ENCODE measurements at places on chromosomes 11 and 22.

GRCh38 chr22:50733521-50734342 lies 4.3 kb upstream of the ACR start:
- peak; percentile 20 for DNase-seq

- DNase-seq = no peak
Measured at GRCh38 chr11:129992161-129992944, 10.3 kb downstream of the PRDM10 start.

DNA sequence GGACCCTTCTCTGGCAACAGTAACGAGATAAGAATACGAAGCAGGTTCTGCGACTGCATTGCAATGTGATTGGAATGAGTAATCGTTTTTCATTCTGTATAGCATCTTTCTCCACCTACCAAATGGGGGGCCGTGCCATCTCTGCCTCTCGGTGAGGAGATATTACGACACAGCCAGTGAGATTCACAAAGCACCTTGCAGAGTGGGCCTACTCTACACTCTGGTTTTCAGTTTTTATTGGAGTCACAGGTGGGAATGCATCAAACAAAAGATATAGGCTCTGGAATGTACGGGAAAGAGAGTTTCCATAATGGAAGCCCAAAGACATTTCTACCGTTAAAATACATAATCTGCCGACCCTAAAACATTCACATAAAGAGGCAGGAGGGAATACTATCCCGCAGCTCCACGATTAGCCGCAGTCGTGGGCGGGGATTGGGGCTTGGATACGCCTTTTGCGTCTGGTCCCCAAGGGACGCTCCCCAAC lies 423 bp upstream of the RTN3 start:
- DNase-seq = no peak

- peak; percentile 17 for DNase-seq
Measured at GRCh38 chr11:123321636-123322035, 108.4 kb upstream of the GRAMD1B start.

DNA sequence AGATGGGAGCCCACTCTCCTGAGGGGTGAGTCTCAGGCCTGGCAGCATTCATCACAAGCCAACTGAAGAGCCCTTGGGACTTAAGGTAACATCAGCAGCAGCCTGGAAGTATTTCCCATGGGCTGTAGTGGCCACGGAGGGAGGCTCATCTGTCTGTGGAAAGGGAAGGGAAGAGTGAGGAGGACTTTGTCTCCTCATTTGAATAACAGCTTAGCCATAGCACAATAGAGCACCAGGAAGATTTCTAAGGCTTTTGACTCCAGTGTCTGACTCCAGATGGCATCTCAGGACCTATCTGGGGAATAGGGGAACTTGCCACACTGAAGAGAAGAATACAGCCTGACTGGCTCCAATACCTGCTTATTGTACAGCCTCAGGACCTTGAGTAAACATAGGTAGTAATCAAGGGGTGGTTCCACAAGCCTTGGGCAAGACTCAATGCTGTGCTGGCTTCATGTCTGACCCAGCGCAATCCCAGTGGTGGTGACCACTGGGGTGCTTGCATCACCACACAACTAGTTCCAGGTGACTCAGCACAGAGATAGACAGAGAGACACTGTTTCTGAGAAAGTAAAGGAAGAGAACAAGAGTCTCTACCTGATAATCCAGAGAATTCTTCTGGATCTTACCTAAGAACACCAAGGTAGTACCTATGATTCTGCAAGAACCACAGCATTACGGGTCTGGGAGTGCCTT lies 510.5 kb upstream of the CCDC179 start:
- no peak for DNase-seq

DNA sequence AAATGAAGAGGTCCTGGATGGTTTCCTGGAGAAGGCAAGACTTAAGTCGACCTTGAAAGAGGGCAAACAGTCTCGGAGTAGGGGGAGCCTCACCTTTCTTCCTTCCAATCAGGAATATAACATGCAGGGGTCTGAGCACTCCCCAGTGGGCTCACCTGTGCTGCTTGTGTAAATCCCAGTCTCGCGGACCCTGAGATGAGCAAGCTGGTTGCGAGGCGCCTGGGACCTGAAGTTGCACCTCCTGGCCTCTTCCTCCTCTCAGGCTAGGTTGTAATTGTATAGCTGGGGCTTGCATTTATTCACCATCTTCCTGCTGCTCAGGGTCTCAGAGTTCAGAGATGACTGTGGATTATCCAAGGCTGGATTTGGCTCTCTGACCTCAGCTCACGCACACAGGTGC lies 7.5 kb upstream of the WBP2NL start:
- DNase-seq = no peak

DNA sequence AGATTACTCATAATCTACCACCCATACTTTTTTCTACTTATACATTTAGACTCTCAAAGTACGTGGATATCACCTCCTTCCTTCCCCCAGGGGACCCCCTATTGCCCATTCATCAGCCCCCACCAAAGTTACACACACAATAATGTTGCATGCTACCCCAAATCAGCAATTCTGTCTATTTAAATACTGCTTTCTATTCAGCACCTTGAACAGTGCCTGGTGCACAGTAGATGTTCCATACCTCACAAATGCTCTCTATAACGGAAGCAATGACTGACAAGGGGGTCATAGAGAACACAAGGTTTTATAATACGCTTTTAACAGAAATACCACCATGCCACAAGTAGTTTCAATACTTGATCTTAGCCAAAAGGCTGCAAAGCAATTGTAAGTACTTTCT lies 370.7 kb downstream of the MIAT start:
- DNase-seq = peak; percentile 4

DNA sequence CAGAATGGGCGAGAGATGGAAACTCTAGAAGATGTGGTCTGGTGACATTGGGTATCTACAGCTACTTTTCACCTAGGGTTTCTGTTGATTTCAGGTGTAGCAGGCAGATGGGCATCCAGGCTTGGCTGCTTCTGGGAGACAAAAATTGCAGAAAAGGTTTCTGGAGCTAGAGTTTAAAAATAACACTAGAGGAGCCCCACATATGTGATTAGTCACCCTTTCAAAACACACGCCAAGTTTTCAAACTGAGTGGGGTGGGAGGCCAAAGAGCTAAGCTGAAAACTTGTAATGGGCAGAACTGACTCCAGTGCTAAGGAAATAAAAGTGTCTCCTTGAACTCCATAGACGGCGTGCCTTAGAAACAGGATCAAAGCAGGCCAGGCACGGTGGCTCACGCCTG lies 80.8 kb downstream of the GRK3 start:
- peak; percentile 58 for DNase-seq

DNA sequence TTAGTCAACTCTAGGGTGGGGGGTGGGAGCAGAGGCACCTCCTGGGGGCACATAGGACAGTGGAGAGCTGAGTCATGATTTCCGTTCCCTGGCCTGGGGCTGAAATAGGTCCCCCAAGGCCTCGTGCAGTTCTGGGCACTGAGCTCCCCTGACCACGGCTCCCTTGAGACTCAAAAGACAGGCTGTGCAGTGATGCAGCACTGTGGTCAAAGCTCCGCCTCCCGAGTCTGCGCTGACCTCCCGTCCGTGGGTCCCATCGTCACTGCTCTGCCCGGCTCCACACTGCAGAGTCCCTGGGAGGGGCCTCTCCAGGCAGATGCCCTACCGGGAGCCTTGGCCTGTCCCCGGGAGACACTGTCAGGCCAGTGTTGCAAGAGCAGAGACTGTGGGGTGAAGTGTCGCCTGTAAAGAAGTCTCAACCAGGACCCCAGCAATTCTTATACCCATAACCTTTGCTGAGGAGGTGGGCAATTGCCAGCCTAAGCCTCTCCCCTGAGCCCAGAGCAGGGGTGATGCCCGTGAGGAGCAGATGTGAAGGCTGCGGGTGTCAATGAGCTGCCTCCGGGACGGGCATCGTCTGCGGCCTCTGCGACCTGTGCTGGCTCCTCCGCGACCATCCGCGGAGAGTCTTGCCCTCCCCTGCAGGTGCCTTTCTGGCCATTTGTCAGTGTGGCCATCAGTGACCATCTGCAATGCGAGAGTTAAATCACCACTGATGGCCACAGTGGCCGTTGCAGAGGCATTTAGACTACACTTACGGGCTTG lies 877.3 kb downstream of the BRD1 start:
- DNase-seq = peak; percentile 24
